Left forelimb (tissue), 1 donor: ENCODE measurements at places on chromosomes 11 and 22.

DNA sequence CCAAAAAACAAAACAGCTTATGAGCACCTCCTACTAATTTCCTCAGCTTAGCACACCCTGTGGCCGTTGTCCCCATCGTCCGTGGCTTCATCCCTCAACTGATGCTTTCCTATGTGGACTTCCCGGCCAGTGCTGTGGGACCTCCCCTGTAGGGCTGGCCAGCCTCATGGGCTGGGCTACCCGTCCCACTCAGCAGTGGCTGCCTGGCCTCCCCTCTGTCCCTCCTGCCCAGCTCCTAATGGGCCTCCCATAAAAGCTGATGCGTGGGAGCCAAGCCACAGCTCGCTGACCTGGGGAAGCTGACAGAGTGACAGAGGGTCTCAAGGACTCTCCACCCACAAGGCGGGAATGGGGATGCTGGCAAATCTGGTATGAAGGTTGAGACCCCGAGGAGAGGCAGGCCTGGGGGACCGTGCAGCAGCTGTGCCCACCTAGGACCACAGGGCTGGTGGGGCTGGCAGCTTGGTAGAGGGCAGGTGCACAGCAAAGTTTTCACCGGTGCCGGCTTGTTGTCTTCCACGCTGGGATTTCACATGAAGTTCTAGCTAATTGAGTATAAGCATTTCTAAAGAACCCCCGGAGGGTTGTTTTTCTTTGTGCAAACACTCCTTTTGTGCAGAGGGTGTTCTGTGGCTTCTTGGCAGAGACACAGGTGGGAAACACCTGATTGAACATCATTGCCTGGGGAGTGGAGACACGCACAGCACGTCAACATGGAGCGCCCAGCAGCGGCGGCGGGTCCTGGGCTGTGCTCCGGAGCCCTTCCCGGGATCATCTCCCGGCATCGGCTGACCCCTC lies 23.2 kb downstream of the TBX1 start:
- DNase-seq = no peak

GRCh38 chr11:105824457-105825013 lies 197.5 kb downstream of the MSANTD4 start:
- DNase-seq = no peak

DNA sequence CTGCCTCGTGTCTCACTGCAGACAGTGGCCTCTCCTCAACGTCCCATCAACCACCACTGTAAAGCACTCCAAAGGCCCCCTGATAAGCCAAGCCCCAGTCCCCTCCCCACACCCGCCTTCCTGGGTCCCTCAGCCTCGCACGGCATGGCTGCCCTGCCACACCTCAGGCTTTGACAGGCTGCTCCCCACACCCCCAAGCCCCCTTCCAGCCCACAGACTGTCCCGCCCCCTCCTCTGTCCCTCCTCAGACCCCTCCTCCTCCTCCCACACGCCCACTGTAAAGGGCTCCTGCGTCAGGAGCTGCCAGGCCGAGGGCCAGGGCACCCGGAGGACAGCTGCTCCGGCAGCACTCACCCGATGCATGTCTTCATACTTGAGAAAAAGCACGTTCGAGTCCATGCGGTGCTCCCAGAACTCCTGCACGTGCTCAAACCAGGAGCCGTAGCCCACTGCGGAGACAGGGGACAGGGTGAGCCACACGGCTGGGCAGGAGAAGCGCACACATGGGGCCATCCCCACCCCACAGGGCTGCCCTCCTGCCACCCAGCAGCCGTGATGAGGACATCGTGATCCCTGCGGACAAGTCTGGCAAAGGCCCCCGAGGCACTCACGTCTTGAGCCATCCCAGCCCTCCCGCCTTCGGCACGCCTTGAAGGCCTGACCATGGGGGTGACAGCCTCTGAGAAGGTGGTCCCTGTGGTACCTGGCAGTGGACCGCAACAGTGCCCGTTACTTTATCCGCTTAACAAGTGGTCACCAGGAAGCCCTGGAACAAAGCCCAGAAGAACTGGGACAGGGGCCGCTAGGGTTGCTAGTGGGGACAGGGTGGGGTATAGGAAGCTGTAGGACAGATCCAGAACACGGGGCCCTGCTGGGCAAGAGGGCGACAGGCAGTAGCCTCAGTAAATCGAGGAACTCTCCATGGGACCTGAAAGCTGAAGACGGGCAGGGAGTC lies 21.5 kb upstream of the EFCAB6 start:
- DNase-seq = no peak

- DNase-seq = peak; percentile 52
Observed at GRCh38 chr11:8289492-8289918, 25.8 kb upstream of the LMO1 start.

GRCh38 chr11:8937159-8937558 lies 4.4 kb upstream of the C11orf16 start:
- no peak for DNase-seq

DNA sequence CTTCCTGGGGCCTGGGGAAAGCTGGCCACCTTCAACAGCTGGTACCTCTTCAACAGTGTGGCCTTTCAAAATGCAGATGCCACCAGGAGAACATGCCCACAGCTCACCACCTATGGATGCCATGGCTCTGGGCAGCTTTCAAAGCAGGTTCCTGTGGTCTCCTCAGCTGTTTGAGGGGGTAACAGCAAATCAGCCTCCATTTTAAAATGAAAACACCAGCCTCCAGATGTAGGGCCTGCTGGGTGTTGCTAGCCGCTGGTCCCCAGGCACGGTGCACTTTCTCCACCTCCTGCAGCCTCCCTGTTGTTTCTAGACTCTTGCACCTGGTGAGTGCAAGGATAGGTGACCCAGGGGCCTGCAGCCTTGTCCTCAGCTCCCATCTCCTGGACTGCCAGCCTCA lies 10.0 kb downstream of the CDPF1 start:
- DNase-seq = no peak

DNA sequence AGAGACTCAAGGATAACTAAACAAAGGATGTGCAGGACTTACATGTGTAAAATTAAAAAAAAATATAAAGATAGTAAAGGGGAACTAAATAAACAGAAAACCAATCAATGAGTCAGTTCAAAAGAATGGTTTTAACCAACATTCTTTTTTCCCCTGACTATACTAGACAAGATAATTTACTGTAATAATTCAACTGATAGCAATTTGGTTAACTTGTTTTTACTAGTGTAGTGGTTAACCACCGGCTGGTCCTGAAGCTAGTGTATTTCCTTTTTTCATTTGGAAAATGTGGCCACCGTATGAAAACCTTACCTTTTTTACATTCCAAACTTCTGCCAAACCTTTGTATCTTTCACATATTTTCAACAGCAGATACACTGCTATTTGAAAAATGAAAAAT lies 123.1 kb downstream of the ARHGAP42 start:
- DNase-seq = no peak

DNA sequence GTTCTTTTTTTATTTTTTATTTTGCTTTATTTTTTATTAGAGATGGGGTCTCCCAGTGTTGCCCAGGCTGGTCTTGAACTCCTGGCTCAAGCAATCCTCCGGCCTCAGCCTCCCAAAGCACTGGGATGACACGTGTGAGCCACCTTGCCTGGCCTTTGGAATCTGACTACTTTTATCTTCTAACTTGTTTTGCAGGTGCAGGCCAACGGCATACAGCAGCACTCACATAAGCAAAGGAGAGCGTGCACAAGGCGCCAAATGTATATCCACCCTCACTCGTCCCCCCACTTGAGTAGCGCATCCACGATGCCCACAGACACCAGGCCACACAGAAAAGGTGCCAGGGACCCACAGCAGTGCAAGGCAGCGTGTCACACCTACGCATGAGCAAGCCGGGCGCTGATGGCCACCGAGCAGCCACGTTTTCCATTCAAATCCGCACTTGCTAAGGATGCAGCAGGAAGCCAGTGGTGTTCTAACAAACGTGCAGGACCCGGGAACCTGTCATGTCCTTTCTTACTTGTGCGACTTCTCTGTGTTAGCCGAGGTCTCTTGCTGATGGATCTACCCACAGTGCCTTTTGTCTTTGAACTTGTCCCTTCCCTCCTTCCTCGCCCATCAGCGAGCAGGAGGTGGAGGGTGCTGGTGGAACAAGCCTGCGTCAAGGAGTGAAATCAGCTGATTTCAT lies 5.9 kb downstream of the ASCL2 start:
- peak; percentile 60 for DNase-seq

DNA sequence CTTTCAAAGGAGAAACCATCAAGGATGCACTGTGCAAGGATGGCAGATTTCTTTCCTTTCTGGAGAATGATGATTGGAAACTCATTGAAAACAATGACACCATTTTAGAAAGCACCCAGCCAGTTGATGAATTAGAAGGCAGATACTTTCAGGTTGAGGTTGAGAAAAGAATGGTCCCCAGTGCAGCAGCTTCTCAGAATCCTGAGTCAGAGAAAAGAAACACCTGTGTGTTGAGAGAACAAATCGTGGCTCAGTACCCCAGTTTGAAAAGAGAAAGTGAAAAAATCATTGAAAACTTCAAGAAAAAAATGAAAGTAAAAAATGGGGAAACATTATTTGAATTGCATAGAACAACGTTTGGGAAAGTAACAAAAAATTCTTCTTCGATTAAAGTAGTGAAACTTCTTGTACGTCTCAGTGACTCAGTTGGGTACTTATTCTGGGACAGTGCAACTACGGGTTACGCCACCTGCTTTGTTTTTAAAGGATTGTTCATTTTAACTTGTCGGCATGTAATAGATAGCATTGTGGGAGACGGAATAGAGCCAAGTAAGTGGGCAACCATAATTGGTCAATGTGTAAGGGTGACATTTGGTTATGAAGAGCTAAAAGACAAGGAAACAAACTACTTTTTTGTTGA lies 9.8 kb downstream of the FAM111A start:
- DNase-seq = no peak
